ENCODE measurements at places on chromosomes 5 and 9.

- DNase-seq: no peak
Measured at GRCh38 chr9:128124451-128124850, 3.1 kb downstream of the PTGES2 start.

- peak; percentile 14 for DNase-seq
Measured at GRCh38 chr5:175867587-175868347, 3.6 kb upstream of the CPLX2 start.

GRCh38 chr5:135386886-135387628 is 12.0 kb downstream of the MACROH2A1 start:
- no peak for DNase-seq

GRCh38 chr9:102461156-102461819 is 533.8 kb upstream of the CYLC2 start:
- no peak for DNase-seq

DNA sequence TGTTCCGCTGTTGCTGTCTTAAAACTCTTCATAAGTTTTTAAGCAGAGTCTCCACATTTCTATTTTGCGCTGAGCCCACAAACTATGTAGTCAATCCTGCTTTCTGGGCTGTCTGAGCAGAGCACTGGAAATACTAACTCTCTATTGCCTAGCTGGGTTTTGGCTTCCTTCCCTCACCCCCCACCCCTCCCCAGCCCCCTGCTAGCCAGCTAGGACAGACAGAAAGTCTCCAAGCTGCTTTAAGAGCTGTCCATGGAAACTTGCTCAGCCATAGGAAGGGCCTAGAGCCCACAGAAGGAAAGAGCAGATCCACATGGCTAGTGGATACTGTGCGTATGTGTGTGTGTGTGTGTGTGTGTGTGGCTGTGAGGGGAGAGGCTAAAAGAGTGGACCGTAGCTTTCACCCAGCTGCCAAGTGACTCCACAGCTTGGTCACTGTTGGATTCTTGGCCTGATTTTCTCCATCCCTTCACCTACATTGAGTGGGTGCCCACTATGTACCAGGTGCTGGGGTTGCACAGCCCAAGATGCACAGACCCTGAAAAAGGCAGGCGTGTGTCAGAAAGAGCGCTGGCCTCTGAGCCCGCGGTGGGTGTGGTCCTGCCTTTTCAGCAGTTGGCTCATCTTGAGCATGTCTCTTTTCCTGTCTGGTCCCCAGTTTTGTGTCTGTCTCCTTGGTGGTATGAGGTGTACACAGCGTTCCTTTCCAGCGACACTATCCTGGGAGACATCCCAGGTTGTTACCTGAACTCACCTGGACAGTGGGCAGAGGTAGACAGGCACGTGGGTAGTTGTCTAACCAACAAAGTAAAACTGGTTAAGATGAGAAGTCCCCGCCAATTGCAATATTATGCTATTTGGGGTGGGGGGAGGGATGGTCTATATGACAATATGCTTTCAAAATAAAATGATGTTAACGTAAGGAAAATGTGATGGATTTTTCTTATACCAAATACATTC is 5.4 kb upstream of the NKX2-5 start:
- no peak for DNase-seq

- DNase-seq: no peak
Measured at GRCh38 chr5:108461628-108462367, 79.9 kb upstream of the FBXL17 start.
